Activated naive CD4-positive, alpha-beta T cell (primary cell): ENCODE measurements at places on chromosomes 12 and 14.

DNA sequence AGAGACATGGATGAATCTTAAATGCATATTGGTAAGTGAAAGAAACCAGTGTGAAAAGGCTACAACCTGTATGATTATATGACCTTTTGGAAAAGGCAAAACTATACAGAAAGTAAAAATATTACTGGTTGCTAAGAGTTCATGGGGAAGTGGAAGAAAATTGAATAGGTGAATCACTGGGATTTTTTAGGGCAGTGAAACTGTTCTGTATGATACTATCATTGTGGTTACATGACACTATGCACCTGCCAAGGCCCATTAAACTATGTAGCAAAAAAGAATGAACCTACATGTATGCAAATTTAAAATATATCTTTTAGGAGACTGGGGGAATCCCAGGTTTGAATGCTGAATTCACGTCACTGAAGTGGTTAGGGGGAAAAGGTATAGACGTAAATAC is 12.6 kb upstream of the OR8S1 start:
- DNase-seq = no peak

GRCh38 chr12:61232040-61232439 is 1028.2 kb upstream of the USP15 start:
- no peak for DNase-seq

DNA sequence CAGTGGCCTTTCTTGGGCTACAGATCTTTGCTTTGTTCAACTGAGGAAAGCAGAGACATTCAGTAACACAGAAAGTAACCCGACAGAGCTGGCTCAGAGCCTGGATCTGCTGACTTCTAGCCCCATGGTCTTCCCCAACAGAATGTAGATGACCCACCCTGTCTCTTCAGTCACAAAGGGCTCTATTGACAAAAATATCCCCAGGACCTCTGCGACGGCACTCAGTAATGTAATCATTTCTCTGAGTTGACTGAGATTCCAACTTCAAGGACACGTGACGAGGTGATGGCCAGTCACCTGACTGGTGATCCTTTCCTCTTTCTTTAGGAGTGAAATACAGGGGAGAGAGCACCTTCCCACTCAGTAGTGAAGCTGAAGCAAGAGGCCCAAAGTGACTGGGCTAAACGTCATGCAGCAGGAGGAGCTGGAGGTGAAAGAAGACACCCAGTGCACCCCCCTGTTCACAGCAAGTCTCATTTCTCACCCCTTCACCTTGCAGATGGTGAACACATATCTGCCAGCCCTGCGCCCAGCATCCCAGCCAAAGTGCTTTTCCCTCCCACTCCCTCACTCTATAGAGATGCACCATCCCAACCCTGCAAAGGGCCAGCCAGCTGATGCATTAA is 179.2 kb upstream of the EGLN3 start:
- no peak for DNase-seq

GRCh38 chr12:109092497-109093021 is 713 bp downstream of the ALKBH2 start:
- no peak for DNase-seq

DNA sequence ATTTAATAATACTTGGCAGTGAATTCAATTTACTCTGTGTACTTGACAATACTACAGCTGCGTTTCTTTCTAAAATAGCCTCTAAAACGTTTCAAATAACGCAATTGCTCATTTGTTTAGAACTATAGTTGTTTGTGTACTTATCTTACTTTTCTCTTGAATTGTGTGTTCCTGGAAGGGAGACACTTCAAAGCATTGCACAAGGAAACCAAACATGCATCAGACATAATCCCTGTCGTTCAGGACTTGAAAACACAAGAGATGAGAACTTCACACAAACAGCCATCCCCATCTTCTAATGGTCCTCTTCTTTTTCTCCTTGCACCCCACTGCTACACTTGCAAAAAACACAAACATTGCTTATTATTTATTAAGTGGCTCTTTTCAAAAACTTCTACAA is 38.5 kb downstream of the PTGER2 start:
- DNase-seq = no peak

GRCh38 chr12:46124848-46125619 is 134.7 kb upstream of the SCAF11 start:
- DNase-seq = peak; percentile 24

DNA sequence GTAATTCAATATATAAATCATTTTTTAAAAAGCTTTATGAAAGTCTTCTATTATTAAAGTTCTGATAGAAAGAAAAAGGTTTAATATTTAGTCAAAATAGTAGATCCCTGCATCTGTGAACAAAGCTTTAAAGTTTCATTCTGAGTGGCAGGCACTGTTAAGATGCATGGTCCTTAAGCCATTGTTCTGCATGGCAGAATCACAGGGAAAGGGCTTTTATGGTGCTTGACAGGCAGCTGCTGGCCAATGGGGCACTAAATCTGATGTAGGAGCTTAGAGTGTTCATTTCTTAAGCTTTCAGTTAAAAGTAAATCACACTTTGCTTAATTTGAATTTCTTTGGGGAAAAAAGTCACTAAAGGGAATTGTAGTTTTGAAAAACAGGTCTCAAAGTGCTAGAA is 148.2 kb downstream of the PLEKHA5 start:
- DNase-seq = no peak

DNA sequence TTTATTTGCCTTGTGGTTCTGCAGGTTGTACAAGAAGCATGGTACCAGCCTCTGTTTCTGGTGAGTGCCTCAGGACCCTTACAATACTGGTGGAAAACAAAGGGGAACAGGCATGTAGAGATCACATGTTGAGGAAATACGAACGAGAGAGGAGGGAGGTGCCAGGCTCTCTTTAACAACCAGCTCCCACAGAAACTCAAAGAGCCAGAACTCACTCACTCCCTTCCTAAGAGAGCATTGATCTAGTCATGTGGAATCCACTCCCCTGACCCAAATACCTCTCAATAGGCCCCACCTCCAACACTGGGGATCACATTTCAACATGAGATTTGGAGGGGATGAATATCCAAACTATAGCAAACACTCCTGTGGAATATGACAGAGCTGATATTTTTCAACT is 938.0 kb downstream of the GALC start:
- no peak for DNase-seq

- DNase-seq = no peak
These were observed 927.0 kb downstream of the SLC16A7 start for GRCh38 chr12:60522684-60523400.

DNA sequence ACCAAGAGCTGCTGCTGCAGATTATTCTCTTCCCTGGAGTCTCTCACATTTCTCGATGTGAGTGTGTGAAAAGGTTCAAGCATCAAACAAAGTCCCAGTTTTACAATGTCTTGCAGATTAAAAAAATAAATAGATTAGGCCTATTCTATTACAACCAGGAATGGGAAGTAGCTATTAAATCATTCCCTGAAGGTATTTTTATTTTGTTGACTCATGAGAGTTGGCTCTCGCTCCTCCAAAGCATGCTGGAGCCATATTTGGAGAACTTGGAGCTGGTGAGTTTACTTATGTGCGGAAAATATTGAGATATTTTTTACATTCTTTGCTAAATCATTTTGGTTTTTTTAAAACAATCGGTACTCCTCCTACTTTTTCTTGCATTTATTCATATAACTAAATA is 572.3 kb downstream of the ETNK1 start:
- no peak for DNase-seq

- no peak for DNase-seq
These were observed 14.2 kb downstream of the NID2 start for GRCh38 chr14:52054678-52055077.

DNA sequence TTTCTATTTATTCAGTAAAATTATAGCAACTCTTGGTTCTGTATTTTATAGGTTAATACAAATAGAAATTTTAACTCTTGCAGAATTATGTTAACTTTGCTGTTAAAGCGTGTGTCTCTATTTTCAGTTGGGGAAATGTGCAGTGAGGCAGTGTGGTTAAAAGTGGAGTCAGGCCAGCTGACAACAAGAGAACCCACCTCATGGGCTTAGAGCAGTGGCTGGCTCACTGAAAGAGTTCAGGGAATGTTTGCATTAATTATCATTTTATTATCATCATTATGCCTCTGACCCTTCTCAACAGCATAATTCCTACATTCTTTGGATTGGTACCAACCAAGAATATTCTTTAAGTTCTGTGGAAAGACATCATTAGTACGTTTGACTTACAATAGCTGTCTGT is 163.8 kb downstream of the DERA start:
- no peak for DNase-seq

- DNase-seq = no peak
These were observed 1.2 kb downstream of the REM2 start for GRCh38 chr14:22884076-22884737.

GRCh38 chr14:34715127-34715863 is 902 bp upstream of the CFL2 start:
- no peak for DNase-seq

DNA sequence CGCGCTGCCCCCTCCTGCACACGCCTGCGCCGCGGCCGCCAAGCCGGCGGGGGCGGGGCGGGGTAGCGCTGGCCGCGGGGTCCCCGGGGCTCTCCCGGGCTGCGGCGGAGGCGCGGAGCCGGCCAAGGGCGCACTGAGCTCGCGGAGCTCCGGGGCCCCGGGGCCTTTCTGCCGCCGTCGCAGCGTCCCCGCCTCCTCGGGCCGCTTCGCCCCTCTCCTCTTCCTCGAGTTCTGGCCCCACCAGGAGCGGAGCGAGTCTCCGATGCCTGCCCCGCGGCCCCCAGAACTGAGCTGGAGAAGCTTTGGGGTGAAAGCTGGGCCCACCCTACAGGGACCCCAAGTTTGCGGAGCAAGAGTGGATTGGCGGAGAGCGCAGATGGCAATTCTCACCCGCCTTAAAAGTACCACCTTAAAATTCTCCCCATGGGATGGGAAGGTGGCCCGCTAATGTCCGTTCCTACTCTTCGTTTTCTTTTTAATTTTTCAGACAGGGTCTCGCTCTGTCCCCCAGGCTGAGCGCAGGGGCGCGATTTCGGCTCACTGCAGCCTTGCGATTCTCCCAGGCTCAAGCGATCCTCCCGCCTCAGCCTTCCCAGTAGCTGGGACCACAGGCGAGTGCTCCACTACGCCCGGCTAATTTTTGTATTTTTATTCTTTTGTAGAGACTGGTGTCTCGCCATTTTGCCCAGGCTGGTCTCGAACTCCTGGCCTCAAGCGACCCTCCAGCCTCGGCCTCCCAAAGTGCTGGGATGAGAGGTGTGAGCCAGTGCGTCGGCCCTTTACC is 129.6 kb downstream of the NDUFA12 start:
- DNase-seq = no peak

GRCh38 chr14:103204852-103205540 is 81.7 kb downstream of the TNFAIP2 start:
- DNase-seq = no peak

- DNase-seq = no peak
These were observed 64.0 kb upstream of the LTA4H start for GRCh38 chr12:96099421-96099820.

DNA sequence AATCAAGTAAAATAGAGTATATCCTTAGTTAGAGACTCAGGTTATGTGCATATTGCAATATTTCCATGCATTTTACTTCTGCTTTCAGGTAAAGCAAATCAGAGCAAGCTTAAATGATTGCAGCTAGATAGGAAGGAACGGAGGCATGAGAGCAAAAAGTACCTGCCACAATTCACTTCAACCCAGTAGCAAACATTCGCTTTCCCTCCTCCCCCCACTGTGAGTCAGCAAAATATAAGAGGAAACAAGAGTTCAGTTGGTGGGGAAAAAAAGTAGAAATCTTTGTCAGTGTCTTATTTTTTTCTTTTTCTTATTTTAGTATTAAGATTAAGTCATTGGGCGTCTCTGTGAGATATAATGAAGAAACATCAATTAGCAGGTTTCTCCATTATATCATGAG is 475.4 kb downstream of the NPAS3 start:
- DNase-seq = no peak

DNA sequence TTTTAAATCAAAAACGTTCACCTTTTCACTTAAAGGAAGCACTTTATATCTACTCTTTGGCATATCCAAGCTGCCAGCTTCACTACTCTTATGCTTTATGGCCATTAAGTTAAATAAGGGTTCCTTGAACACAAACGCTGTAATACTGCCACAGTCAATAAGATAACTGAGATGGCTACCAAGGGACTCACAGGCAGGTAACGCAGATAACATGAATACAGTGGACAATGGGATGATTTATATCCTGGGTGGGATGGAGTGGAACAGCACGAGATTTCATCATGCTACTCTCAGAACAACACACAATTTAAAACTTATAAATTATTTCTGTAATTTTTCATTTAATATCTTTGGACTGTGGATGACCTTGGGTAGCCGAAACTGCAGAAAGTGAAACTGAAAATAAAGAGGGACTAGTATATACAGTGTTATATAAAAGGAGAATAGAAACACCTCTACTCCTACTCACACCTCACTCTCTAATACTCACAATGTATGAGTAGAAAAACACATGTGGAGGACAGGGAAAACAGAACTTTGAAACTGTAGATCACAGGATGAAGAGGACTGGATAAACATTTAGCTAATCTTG is 367.3 kb downstream of the C12orf50 start:
- DNase-seq = no peak

DNA sequence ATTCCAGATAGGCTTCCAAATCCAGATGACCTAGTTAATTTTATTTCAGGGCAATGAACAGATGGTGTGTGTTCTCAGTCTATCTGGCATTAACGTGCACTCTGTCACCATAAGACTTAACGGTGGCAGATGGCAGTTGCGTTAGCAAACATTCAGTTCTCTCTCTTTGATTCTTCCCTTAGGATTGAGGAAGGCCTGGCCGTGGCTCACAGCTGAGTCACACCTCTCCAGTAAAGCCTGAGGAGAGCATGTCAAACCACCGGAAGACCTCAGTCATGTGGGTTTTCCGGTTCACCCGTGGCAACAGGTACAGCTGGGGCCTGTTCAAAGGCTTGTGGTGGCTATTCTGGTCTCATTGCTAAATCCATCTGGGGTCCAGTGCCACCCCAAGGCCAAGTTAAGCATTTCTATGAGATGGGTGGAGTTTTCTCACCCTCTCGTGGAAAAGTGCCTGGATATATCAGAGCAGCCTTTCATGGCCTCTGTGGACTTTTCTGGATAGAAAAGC is 545.1 kb upstream of the ATP2B1 start:
- DNase-seq = no peak

DNA sequence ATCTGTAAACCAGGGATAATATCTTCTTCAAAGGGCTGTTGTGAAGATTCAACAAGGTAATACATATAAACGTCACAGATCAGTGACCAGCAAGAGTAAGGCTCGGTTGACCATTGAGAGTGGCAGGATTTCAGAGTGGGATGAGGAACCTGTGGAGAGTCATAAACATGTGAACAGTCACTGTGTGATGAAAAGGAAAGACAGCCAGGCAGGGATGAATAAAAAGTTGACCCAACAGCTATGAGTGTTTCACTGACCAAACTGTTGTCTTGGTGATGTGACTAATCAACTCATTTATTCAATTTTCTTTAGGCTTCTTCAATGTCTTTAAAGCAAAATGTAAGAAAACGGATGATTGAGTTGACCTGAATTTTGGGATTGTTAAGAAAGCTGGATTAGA is 8.6 kb upstream of the FRMD6 start:
- DNase-seq = no peak
